ENCODE measurements at places on chromosomes 13 and 19. TPM values are rescaled to one million over a fixed set of nuclear protein-coding genes. Genes with fewer than 3 reads are reported as not detected.

- no peak for DNase-seq
Measured at GRCh38 chr19:1609103-1609396, 3.8 kb upstream of the UQCR11 start.

DNA sequence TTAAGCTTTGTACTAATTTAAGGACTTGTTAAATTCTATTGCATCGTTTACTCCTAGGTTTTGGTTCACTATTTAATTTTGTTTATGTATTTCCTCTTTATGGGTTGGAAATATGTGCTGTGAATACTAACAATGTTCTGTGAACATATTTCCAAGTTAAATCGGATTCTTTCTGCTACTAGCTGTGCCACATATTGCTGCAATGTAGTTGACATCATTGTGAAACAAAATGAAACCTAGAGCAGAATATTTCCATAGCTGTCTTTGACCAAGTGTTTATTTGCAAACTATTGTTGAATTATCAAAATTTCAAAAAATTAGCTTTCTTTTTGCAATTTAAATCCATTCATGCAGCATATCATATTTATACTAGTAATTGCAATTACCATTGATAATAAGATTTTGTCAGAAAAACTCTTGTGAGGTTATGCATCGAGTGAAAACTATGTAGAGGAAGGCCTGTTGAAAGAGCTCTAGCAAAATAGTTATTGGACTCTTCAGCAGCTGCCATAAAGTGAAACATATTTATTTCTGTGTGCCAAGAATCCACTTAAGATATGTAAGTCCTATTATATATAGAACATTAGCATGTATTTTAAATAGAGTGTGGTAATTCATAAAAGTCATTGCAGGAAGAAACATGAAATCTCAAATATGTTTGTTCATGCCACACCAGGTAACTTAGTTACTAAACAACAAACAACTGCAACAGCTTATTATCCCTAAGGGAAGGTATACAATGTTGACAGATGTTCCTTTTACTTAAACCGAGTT, 575.1 kb downstream of the SLITRK6 start:
- peak; percentile 30 for DNase-seq

- no peak for DNase-seq
Measured at GRCh38 chr13:43776006-43776405, 10.8 kb downstream of the ENOX1 start.

The MISP gene
- 9.4 TPM for polyA plus RNA-seq

GRCh38 chr13:50587645-50588373, 255.7 kb downstream of the DLEU7 start:
- DNase-seq, result no peak
